ENCODE measurements at places on chromosomes 6 and 20. TPM values are rescaled to one million over a fixed set of nuclear protein-coding genes. Genes with fewer than 3 reads are reported as not detected.

Gene TP53INP2
- total RNA-seq = 60.9 TPM

DNA sequence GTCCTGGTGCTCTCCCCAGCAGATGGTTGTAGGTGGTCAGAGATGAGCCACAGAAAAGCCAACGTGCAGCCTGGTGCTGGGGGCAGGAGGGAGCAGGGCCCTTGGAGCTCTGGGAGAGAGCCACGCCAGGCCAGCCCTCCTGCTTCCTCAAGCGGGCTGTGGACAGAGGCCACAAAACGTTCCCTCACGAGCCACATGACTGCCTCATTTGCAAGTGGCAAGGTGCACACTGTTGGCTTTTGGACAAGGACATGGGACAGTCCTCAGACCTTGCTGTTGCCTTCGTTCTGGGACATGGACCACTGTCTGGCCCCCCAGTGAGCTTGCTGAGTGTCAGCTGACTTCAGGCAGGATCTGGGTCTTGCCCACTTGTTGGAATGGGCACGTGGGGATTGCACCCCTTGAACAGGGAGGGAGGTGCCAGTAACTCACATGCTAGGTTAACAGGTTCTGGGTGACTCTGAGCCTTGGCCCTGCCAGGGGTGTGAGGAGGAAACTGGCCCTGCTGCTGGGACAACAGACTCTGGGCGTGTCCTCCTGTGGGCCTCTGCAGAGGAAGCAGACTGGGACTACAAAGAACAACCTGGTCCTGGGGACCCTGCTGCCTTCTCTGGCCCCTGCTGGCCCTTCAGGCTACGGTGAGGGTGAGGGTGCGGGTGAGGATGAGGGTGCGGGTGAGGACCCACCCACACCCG lies 2.6 kb downstream of the SLCO4A1 start:
- H3K27me3 ChIP-seq = no peaks in the 10 kb centered on the region
- no peaks in the 10 kb centered on the region for H3K36me3 ChIP-seq
- peak; percentile 86 for DNase-seq
- peak overlapping the region; percentile 84 for H3K27ac ChIP-seq

DNA sequence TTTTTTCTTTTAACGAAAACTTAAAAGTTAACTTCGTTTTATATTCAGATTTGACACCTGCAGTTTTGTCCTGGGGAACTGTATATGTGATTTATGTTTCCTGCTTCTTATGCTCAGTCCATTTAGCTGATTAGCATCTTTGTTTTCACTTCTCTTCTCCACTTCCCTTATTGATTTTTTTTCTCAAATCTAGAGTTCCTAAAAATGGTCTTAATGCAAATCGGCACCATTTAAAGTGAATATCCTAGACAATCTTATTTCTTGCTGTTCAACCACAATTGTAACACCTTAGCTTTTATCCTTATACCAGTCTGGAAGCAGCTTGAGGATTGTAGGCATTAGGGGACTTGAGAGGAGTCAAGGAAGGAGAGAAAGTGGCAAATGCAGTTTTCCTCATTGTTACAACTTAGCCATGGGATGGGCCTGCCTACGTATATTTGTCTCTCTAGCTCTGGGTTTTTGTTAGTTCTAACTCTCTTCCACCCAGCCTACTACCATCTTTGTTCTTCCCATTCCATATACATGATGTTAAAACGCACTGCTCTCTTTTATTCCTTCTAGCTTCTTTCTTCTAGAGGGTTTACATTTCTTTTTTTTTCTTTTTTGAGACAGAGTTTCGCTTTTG lies 8.5 kb downstream of the QRSL1 start:
- no peak for DNase-seq
- no peak overlapping the region for H3K27ac ChIP-seq
- no peak overlapping the region for H3K4me3 ChIP-seq

- no peak overlapping the region for H3K27ac ChIP-seq
- H3K4me3 ChIP-seq = no peak overlapping the region
- H3K27me3 ChIP-seq = no peaks in the 10 kb centered on the region
- DNase-seq = no peak
- H3K4me1 ChIP-seq = no peaks in the 10 kb centered on the region
- no peaks in the 10 kb centered on the region for H3K36me3 ChIP-seq
Observed at GRCh38 chr6:108291091-108291490, 3.8 kb upstream of the AFG1L start.

DNA sequence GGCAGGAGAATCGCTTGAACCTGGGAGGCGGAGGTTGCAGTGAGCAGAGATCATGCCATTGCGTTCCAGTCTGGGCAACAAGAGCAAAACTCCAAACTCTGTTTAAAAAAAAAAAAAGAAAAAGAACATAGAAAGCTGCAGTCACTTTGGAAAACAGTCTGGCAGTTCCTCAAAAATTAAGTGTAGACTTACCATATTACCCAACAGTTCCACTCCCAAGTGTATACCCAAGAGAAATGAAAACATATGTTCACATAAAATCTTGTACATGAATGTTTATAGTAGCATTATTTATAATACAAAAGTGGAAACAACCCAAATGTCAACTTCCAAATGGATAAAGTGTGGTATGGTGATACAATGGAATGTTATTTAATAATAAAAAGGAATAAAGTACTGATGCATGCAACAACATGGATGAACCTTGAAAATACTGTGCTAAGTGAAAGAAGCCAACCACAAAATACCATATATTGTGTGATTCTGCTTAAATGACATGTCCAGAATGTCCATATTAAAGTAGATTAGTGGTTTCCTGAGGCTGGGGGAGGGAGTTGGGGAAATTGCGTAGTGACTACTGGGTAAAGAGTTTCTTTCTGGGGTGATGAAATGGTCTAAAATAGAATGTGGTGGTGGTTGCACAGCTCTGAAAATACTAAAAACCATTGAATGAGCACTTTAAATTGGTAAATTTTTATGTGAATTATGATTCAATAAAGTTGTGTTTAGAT lies 62.9 kb downstream of the SUN5 start:
- no peak overlapping the region for H3K4me3 ChIP-seq
- no peaks in the 10 kb centered on the region for H3K4me1 ChIP-seq
- no peaks in the 10 kb centered on the region for H3K27me3 ChIP-seq
- no peaks in the 10 kb centered on the region for H3K36me3 ChIP-seq
- no peak overlapping the region for H3K27ac ChIP-seq

Measured in colonic mucosa (tissue), 4 donors.